ENCODE measurements at places on chromosomes 16 and 17.

GRCh38 chr17:75238684-75239191, 22.7 kb downstream of the GGA3 start:
- no peak for DNase-seq

DNA sequence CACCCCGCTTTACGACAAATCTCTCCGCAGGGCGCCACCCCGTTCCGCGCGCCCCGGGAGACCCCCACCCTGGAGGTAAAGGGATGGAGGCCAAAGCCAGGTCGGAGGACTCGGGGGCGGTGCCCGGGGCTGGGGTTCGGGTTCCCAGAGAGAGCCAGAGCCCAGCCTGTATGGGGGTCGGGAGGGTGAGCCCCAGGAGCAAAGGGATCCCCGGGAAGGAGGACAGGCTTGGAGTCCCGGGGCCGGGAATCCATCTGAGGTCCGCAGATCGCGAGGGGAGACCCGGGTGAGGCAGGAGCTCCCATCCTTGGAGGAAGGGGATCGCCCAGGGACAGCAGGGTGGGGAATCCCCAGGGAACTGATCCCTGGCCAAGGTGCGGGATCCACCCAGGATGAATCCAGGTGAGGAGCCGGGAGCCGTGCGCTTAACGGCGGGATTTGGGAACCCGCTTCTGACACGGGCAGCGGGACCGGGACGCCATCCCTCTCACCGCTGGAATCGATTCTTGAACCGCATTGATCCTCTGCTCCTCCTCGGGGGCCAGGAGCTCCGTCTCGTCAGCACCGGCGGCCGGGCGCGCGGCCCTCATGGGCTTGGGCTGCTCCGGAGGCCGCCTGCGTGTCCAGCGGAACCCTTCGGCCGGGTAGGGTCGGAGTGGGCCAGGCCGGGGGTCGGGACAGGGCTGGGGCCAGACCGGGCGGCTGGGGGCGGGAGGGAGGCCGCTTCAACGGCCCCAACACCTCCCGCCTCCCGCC, at the start of gene MMD:
Gene MMD, minus strand, starts transcription at position 657 of the 756 bp plus-strand sequence. Its CDS starts 140 bp downstream, at position 517.
- DNase-seq = no peak

- DNase-seq = no peak
Measured at GRCh38 chr17:49132699-49133364, at the start of gene B4GALNT2. Gene B4GALNT2, plus strand, starts transcription at chr17:49132769. Its CDS starts 24 bp downstream, at chr17:49132793.

- no peak for DNase-seq
Measured at GRCh38 chr16:87012954-87013938, 303.9 kb downstream of the C16orf95 start.

DNA sequence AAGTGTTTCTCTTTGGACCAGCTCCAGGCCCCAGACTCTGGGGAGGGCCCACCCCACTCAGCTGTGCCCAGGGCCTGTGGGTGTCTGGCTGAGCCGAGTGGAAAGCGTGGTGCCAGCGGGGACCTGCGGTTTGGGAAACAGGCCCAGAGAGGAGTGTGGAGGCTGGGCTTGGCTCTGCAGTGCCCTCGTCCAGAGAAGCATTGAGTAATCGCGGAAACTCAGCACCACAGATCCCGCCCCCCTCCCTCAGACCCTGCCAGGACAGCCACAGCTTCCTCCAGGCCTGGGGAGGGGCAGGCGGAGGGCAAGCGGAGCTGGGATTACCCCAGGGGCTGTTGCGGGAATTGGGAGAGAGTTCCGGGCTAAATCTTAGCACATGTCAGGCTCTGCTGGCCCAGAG, 14.6 kb upstream of the PITPNA start:
- DNase-seq = no peak

DNA sequence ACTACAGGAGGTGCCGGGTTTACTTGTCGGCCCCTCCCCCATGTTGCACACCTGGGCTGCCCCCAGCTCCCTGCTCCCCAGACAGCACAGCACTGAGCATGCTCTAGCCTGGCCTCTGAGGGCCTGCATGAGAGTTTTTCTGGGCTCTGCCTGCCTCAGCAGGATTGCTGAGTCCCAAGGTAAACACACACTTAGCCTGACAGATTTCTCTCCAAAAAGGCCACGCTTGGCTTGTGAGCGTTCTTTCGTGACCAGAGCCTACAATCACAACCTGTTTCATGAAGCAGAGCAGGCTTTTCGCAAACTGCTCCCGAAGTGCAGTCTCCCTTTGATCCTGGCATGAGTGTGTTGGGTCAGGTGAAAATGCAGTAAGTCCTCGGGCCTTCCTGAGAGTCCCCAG, 9.8 kb upstream of the CD300E start:
- DNase-seq = no peak

DNA sequence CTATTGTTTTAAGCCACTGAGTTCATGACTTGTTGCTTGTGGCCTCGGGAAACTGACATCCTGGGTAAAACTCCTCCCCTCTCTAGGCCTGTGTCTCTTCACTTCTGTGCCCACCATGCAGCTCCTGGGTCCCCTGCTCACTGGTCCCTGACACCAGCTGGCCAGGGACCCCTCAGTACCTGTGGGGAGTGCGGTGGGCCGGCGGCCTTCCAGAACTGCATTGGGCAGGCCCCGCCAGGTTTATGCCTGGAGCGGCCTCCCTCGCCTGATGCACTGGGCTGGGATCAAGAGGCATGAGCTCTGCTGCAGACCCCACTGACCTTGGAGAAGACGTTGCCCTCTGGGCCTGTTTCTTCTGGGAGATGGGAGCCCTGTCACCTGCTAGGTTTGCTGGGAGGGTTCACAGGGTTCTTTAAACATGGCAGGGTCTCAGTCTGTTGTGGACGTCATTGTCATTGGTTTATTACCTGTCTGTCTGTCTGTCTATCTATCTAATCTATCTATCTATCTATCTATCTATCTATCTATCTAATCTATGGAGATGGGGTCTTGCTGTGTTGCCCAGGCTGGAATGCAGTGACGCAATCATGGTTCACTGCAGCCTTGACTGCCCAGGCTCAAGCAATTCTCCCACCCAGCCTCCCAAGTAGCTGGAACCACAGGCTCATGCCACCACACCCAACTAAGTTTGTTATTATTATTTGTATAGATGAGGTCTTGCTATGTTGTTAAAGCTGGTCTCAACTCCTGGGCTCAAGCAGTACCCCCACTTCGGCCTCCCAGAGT, 21.5 kb upstream of the RMI2 start:
- no peak for DNase-seq

DNA sequence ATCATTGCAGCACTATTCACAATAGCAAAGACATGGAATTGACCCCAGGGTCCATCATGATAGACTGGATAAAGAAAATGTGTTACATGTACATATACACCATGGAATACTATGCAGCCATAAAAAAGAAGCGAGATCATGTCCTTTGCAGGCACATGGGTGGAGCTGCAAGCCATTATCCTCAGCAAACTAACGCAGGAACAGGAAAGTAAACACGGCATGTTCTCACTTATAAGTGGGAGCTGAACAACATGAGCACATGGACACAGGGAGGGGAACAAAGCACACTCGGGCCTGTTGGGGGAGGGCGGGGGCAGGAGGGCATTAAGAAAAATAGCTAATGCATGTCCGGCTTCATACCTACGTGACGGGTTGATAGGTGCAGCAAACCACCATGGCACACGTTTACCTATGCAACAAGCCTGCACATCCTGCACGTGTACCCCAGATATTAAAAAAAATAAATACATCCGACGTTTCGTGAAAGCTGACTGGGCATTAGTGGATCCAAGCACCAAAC, 28.9 kb downstream of the ZNF778 start:
- no peak for DNase-seq
